NCI-H524 treated with DMSO at 0.1 percent for 48 hours (cell line): ENCODE measurements at places on chromosomes 13 and 19.

DNA sequence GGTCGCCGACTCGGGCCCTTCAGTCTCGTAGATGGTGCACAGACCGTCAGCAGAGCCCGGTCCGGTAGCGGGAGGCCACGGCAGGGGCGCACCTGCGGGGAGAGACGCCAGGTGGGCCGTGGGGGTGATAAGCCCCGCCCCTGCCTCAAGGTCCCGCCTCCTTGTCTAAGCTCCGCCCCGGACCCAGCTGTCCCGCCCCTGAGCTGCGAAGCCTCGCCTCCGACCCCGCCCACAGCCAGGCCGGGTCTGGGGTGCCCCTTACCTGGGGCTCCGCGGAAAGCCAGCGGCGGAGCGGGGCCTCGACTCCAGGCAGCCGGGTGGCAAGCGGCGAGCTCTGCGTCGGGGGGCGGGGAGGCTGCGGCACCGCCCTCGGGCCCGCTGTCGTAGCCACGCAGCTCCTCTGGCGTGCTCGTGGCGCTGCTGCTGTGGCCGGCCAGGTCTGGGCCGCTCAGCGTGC, 4.7 kb downstream of the PRR36 start:
- DNase-seq = no peak

DNA sequence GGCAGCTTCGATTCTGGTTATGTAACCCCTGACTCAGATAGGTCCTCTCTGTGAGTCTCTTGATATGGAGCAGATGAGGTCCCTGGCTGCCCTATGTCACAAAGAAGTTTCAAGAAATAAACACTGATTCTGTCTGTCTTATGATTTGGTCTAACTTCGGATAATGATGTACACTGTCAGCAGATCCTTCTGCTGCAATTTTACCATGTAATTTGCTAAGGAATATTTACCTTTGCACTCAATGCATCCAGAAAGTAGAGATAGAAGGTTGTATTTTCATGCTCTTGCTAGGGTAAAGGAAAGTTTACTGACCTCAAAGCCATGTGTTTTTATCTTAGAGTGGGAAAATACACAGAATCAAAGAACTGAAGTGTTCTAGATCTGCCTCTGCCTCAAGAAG, 98.2 kb downstream of the KLF5 start:
- DNase-seq = no peak

GRCh38 chr19:41376998-41377365, 649 bp downstream of the TMEM91 start:
- DNase-seq = no peak

- DNase-seq = no peak
Observed at GRCh38 chr13:104487006-104487405, 1420.8 kb upstream of the SLC10A2 start.

DNA sequence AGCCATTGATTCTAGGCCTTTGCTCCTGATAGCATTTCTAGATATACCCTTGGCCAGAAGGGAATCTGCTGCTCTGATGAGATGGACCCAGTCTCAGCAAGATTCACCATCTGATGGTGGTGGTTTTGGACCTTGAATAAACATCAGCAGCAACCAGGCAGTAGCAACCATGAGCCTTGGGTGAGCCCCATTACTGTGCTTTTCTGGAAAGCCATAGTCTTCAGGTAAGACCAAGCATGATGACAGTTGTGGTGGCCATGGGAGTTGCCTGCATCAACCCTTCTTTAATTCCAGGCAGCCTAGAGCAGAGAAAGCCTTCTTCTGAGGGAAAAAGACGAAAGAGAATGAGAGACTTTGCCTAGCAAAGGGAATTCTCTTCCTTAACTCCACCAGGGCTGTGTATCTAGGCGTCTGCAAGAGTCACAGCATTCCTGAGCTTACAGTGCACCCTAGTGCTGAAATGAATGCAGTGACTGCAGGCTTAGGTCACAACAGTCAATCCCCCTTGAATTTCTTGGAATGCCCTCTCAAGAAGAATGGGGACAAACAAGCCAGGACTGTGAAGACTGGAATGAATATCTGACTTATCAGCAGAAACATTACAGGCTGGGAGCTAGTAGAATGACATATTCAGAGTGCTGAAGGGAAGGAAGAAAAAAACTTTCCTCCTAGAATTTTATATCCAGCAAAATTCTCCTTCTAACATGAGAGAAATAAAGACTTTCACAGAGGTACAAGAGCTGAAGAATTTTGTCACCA, 942.4 kb upstream of the PCDH20 start:
- no peak for DNase-seq

DNA sequence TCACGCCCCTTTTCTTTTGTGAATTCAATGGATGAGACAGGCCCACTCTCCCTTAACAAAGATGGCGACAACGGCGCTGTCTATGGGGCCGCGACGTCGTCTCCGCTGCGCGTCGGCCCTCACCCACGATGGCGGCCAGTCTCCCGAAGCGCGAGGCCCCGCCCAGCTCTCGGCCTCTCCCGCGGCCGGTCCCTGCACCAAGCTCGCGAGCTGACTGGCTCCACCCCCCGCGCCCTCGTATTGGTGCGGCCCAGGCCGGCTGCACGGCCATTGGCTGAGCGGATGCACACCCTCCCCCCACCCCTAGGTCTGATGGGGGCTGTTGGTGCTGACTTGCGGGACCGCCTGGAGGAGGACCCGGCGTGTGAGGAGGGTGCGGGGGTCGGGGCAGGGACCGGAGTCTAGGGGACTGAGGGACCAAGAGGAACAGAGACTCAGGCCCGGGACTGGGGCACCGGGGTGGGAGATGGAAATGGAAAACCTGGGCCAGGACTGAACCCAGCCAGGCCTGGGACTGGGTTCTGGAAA, 4.8 kb downstream of the SPHK2 start:
- DNase-seq = peak; percentile 92

GRCh38 chr19:30254158-30254557, 118.0 kb upstream of the ZNF536 start:
- DNase-seq = no peak

DNA sequence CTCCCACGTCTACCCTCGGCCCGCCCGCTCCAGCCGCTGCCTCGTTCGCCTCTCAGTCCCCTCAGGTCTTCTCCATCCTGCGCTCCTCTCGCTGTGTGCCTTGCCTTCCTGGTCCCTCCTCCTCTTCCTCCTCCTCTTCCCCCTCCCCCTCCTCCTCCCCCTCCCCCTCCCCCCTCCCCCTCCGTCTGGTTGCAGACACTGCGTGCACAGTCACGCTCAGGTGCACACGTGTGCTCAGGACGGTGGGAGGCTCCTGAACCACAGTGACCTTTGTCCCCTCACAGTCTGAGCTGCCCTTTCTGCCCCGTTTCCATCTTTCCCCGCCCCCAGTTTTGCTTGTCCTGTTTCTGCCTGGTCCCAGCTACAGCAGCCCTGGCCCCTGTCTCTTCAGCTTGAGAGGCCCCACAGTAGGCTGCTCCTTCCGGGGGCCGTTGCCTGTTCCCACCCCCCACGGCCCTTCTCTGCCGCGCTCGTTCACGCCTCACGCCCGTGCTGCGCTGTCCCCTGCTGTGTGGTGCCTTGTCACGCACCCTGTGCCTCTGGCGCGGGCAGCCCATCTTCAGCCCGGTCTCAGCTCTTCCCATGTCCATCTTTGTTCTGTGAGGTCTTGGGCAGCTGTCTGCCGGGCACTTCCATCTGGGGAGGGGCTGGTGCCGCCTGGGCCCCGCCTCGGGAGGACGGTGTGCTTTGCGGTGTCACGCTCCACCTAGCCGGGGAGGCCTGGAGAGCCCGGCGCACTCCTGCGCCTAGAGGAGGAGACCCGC, 13.8 kb upstream of the RPS15 start:
- no peak for DNase-seq

- DNase-seq = no peak
Observed at GRCh38 chr19:50459067-50459456, 17.2 kb upstream of the EMC10 start.

- no peak for DNase-seq
Observed at GRCh38 chr13:63628310-63628709, 2212.7 kb upstream of the PCDH20 start.

GRCh38 chr19:48169578-48169938, 586 bp downstream of the LIG1 start:
- no peak for DNase-seq

DNA sequence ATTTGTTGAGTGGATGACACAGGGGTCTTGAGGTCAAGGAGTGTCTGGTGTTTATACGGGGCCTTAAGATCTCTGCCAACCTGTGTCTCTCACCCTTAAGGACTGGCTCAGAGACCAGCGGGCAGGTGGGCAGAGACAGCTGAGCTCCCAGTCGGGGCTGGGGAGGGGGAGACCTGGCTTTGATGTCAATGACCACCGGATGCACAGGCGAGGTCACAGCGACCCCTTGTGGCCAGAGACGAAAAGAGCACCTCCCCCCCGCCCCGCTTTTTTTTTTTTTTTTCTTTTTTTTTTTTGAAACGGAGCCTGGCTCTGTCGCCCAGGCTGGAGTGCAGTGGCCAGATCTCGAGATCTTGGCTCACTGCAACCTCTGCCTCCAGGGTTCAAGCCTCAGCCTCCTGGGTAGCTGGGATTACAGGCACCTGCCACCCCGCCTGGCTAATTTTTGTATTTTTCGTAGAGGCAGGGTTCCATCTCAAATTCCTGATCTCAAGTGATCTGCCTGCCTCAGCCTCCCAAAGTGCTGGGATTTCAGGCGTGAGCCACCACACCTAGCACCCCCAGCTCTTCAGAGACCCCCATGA, 12.1 kb upstream of the KLK14 start:
- no peak for DNase-seq

DNA sequence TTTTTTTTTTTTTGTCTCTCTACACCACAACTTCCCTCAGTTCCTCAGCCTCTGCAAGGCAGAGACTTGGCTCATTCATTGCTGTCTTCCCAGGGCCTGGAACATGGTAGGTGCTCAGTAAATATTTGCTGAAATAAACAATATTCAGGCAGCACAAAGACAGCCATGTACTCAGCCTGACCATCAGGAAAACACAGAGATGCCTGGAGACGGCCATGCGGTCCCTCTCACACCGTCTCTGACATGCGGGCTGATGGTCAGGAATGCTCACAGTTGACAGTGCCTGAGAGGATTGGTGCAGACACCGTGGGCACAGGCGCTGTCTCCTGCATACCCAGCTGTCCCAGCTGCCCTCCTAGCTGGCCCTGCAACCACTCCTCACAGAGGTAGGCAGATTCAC, 924 bp downstream of the PRAM1 start:
- no peak for DNase-seq

DNA sequence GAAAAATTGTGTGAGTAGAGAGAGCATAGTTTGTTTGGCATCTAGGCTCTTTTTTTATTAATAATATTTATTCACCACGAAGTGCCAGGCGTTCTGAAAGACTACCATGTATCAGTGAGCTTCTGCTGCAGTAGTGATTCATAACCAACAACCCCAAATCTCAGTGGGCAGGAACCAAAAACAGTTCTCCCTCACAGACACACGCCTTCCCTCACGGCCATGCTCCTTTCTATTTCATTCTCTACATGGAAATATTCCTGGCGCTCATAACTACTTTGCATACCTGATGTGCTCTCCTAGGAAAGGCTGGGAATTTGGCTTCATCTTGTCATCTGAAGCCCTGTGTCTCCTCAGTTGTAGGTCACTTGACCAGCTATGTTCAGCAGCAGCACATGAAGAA, 26.6 kb upstream of the AMER2 start:
- no peak for DNase-seq

- no peak for DNase-seq
Observed at GRCh38 chr13:79989217-79989661, 351.7 kb downstream of the SPRY2 start.

DNA sequence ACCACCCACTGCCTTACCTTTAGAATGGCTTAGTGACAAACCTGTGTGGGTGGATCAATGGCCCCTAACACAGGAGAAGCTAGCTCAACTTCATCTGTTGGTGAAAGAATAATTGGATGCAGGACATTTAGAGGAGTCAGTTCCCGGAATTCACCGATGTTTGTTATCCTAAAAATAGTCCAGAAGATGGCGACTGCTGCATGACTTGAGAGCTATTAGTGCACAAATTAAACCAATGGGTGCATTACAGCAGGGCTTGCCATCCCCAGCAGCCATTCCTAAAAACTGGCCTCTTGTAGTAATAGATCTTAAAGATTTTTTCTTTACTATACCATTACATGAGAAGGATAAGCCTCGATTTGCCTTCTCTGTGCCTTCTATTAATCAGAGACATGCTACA, 46.8 kb upstream of the ZNF726 start:
- DNase-seq = no peak

DNA sequence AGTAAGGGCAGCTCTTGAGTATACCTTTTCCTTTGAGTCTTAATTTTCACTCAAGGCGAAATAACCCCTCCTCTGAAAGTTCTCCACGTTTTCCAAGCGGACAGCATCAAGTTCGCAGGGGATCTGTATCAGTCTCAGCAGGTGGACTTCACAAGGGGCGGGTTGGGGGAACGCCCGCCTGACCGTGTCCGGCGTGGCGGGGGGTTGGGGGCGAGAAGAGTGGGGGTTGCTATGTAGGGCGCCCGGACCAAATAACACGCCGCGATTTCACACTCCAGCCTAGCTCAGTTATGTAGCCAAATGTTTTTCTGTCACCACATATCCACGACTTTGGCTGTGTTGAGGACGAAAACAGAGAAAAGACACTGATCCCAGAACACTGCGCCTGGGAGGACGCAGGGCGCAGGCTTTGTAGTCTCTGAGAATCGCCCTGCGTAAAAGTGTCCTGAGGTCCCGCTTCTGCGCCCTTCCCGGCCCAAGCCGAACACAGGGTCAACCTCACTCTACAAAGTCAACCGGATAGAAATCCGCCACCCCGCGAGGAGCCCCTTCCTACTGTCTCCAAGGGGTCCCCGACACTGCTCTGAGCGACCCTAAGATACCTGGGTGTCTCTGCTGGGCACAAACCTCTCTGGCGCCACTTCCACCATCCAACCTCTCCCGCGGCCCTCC, 524 bp downstream of the RUBCNL start:
- DNase-seq = no peak

DNA sequence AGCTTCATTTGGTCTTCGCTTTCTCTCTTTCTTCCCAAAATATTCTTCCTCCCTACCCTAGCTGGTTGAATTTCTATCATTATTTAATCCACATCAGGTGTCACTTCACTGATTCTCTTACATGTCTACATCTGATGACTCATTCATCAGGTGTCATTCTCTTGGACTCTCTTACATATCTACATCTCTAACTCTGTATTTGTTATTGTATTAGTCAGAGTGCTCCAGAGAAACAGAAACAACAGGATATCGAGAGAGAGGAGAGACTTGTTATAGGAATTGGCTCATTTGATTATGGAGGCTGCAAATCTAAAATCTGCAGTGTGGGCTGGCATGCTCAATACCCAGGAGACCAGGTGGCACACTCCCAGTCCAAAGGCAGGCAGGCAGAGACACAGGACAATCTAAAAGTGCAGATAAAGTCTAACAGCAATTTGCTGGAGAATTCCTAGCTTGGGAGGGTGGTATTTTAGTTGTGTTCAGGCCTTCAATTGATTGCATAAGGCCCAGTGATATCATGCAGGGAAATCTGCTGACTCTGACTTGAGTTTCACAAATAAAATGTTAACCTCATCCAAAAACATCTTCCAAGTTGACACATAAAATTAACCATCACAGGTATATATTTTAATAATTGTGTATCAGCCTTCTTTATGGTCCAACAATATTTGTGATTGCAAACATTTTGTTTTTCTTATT, 541.4 kb upstream of the SLITRK5 start:
- no peak for DNase-seq

DNA sequence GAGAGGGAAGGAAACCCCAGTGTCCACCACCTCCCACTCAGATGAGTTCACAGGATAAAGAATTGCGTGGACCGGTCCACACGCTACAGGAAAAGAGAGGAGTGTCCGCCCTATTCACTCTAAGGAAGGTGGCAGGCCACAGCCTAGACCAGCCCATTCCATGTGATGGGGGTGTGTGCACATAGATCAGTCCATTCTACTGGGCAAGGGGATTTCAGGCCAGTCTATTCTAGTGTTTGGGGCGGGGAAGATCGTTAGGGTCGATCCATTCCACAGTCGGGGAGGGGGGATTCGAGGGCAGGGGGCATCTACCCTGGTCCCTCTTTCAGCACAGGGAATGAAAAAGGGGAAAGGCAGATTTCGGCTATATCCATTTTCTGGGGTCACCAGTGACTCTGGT, 7.8 kb downstream of the FIZ1 start:
- no peak for DNase-seq
